Fibroblast of skin of right biceps (primary cell): ENCODE measurements at places on chromosomes 5 and 9.

GRCh38 chr9:75990576-75991304 lies 100.3 kb downstream of the PCSK5 start:
- no peak for DNase-seq

DNA sequence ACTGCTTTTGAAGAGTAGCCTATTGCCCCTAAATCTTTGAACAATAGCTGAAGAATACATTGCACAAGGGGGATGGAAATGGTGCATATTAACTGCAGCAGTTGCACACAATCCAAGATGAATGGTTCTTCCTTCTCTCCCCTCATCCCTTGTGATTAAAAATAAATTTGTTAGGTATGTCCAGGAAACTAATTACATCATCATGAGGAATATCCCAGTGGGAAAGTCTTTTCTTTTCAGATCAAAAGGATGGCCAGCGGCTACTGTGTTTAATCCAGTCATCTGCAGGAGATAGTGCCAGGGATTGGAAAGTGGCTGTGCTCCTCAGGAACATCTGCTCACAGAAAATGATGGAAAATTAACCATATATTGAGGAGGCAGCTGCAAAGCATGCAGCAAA lies 508.4 kb upstream of the SEMA6A start:
- DNase-seq, result no peak

- DNase-seq, result no peak
These were observed 38.6 kb upstream of the FBP1 start for GRCh38 chr9:94677929-94678328.

DNA sequence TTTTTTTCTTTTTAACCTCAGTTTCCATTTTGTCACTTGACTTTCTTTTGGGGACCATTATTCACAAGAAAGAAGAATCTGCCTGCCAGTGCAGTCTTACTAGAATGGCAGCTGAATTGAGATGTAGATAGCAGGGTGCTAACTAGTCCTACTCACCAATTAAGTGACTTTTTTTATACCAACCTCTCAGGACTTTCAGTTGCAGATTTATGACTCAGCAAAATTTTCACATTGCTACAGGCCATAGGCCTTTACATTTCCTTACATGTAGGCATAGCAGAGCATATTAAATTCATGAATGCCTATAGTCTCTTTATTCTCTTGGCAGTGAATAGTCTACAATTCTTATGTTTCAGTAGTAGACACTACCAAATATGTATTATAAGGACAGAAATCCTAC lies 54.0 kb upstream of the FKTN start:
- DNase-seq, result peak; percentile 23

DNA sequence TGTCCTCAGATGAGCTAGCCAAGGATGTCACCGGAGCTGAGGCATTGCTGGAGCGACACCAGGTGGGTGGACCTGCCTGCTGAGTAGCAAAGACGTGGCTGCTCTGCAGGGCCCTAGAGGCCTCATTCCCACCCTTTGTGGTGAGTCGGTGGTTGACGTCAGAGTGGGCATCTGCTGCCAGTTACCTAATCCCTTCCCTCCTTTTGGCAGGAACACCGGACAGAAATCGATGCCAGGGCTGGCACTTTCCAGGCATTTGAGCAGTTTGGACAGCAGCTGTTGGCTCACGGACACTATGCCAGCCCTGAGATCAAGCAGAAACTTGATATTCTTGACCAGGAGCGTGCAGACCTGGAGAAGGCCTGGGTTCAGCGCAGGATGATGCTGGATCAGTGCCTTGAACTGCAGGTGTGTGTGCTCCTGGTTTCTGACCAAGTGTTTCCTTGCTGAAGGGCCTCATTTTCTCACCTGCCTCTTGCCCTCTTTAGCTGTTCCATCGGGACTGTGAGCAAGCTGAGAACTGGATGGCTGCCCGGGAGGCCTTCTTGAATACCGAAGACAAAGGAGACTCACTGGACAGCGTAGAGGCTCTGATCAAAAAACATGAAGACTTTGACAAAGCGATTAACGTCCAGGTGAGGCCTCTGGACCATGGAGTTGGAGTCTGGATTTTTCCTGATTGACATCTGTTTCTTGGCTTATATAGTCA lies 48.9 kb downstream of the DYNC2I2 start:
- DNase-seq, result no peak

DNA sequence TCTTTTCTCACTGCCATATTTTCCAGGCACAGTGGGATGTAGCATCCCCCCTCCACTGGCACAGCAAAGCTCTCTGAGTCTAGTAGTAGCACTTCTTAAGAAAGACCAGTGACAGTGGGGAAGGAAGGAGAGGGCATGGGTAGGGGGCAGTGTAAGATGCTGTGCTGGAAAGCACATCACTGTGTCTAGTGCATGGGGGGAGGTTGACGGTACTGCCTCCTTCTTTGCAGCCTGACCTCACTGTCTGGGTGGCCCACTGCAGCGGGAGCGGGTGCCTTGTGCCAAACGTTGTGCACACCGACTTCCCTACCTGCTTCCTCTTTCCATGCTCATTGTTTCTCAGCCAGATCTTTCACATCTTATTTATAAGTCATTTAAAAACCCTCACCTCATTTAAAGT lies 91.8 kb downstream of the PDE8B start:
- DNase-seq, result no peak

- no peak for DNase-seq
These were observed 473.7 kb upstream of the KLF4 start for GRCh38 chr9:107963246-107963645.

DNA sequence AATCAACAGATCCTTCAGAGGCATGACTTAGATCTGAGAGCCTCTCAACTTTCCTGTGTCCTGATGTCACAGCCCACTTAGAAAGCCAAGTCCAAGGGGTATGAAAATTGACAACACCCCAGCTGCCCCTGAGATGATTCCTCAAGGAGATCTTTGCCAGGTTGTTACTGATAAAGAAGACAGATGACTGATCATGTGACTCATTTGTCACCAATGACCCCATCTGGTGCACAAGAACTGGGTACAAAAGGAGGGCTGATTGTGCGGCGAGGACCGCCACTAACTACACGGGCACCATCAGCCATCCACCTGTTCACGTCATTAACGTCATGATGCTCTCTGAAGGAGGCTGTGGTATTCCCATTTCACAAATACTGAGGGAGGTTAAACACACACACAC lies 583.2 kb upstream of the KLF4 start:
- DNase-seq, result no peak

DNA sequence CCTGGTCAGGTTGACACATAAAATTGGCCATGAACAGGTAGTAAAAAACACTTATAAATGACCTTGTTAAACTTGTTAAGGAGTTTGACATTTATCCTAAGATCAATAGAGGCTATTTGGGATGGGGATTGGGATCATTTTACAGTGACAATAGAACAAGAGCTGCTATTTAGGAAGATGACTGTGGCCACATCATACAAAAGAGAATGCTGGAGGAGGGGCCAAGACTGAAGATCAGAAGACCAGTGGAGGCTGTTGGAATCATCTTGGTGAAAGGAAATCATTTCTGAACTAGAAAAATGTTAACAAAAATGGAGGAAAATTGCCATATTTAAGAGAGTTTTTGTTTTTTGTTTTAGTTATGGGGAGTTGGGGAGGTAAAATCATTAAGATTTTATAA lies 304.8 kb upstream of the TLE4 start:
- peak; percentile 46 for DNase-seq

DNA sequence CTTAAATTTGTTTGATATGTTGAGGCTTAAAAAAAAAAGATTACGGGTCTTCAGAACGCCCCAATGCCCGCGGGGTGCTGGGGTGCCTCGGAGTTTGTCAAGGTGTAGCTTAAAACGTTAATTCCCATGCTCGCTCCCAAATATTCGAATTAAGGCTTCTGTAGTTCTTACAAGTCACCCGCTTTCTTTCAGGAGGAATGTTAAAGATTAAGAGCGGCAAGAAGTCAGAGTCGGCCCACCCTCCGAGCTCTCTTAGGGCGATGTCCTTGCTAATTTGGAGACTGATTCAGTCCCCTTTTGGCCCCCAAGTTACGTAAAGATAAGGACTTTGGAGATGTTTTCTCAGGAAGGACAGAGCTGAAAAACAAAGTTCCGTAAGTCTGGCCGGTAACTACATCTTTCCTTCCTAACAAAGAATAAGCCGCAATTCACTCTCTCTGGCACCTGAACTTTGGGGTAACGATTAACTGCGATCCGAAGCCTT lies 746 bp upstream of the NPM1 start:
- peak; percentile 31 for DNase-seq

GRCh38 chr5:136080483-136081216 lies 51.9 kb downstream of the TGFBI start:
- peak; percentile 90 for DNase-seq

DNA sequence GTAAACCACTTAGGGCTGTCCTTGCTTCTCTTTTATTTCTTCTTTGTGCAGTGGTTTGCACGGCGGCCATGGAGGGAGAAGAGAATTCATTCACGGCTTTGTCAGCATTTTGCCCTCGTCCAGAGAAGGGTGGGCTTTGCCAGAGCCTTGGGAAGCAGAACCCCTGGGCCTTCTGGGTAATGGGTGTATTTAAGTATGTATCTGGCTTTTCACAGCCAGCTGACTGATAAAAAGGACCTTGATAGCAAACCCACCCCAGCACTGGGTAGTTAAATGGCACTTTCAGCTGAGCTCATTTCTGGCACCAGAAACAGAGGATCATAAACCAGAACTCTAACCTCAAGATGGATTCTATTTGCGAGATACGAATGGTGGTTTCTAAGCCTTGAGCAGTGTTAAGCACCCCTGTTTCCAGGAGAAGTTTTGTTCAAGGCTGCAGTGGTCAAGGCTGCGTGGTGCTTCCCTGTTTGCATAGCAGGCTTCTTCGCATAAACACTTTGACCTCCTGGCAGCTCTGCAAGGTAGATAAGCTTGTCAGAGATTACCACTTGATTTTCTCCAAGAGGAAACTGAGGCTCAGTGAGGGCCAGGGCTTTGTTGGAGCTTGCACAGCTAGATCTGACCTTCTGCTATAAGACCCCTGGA lies 441.6 kb upstream of the KLF4 start:
- DNase-seq, result no peak

DNA sequence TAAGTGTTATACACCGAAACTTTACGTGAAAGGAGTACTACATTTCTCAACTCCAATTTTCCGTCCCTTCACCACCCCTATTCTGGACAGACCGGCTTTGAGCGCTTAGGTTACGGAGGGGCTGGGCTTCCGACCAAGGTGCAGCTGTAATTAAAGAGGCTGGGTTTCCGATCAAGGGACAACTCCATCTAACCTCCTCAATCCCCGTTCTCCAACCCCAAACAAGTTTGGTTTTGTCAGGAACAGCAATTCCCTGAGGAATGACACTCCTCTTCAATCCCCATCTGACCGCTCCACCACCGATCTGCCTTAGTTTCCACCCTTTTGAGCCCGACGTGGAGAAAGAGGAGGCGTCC lies 577 bp downstream of the TUT7 start:
- no peak for DNase-seq

DNA sequence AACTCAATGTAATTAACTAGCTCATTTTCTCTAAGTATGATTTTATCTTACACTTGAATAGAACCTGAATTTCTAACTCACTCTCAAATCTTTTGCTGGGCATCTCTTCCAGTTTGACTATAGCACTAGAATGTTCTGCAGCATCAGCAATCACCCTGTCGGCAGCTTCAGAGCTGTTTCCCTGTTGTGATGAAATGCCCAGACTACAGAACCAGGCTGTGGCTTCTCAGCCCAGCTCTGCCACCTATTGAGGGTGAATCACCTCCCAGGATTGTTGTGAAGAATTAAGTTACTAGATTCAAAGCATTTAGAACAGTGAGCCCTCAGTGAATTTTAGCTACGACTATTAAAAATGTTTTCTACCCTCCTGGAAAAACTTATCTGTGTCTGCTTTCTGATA lies 90.4 kb upstream of the ANKRD55 start:
- DNase-seq, result peak; percentile 73

GRCh38 chr5:156155598-156155997 lies 171.4 kb upstream of the SGCD start:
- DNase-seq, result no peak

DNA sequence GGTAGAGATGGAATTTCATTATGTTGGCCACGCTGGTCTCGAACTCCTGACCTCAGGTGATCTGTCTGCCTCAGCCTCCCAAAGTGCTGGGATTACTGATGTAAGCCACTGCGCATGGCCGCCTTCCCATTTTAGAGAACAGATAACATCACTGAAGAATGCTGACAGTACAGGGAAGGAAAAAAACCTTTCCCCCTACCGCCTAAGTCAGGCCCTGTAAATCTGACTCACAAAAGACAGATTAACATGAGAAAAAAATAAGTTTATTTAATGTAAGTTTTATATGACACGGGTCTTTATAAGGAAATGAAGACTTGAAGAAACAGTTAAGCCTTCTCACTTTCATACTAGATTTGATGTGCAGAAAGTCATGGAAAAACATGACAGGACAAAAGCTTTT lies 227.2 kb upstream of the ZNF608 start:
- no peak for DNase-seq

- DNase-seq, result no peak
These were observed 18.6 kb downstream of the TMEM252 start for GRCh38 chr9:68522131-68522530.

DNA sequence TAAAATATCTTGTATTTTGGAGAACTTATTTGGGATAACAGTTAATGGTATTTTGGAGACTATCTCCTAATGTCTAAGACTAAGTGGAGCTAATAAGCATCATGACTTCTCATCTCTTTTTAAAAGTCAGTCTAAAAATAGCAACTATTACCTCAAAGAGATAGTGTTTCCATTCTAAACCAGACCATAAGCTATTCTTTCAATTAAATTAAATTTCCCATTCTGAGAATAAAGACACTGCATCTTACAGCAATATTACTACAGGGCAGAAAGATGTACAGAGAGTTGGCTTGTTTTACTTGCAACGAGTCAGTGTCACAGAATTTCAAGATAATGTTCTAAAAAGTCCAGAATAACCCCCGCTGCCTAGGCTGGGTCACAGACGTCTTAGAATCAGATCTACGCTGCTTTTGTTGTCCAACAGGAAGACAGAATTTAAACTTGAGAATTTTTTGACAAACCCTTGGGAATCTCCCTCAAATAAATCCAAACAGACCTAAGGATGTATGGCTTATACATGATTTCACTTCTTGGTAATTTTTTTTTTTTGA lies 98.9 kb downstream of the USP20 start:
- DNase-seq, result peak; percentile 26

- DNase-seq, result no peak
These were observed 241.0 kb upstream of the NFIL3 start for GRCh38 chr9:91664663-91665062.

- peak; percentile 57 for DNase-seq
These were observed 17.1 kb downstream of the MTREX start for GRCh38 chr5:55324815-55325418.

GRCh38 chr9:93096131-93096802 lies at the start of gene CARD19:
Gene CARD19, plus strand, starts transcription at chr9:93096217. Its CDS starts 129 bp downstream, at chr9:93096346.
- peak; percentile 15 for DNase-seq

DNA sequence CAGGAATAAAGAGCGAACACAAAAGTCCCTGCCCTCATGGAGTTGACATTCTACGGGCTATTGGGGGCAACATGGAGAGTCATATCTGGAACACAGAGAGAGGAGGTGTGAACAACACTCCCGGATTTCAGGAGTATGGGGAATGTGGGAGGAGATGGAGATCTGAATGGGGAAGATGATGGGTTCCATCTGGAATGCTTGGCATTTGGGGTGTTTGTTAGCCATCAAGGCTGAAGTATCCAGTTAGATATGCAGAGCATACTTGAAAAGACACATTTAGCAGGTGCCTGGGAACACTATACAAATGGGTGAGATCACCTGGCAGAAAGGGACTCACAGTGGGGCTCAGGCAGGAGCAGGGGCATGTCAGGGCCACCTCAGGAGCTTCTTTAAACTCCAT lies 61.1 kb downstream of the EGFLAM start:
- no peak for DNase-seq

GRCh38 chr5:169286572-169287300 lies 14.2 kb downstream of the SLIT3 start:
- no peak for DNase-seq

GRCh38 chr9:89801341-89801740 lies 196.5 kb downstream of the GADD45G start:
- DNase-seq, result no peak
